ENCODE measurements at places on chromosomes 12 and 14.

DNA sequence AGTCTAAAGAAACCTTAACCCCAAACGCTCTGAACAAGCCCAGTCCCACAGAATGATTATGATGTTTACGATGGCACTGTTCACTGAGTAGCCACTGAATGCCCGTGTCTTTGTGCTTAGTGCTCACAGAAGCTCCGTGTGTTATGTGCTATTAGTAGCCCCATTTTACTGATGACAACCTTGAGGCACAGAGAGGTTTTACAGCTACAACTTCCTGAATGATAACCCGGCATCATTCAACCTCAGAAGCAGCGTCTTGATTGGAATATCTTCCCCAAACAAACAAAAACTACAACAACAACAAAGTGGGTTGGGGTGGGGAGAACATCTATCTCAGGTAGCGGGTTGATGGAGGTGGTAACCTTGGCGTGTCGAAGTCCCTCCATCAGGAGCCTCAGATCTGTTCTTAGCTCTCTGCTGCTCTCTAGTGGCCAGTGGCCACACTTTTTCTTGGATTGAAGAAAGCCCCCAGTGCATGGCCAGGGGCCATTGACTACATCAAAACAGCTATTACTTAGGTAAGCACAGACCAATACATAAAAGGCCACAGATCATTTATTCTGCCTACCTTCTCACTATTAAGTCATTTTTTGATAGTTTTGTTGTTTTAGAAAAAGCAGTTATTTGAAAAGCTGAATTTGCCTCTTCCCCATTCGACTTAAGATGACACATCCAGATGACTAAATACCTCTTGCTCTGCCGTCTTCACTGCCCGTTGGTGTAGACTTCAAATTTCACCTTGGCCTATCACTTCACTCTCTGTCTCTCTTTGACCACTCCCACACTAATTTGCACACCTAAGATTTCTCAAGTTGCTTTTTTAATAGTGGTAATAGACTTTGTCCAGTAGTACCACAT is 376.9 kb downstream of the GALC start:
- DNase-seq: no peak

DNA sequence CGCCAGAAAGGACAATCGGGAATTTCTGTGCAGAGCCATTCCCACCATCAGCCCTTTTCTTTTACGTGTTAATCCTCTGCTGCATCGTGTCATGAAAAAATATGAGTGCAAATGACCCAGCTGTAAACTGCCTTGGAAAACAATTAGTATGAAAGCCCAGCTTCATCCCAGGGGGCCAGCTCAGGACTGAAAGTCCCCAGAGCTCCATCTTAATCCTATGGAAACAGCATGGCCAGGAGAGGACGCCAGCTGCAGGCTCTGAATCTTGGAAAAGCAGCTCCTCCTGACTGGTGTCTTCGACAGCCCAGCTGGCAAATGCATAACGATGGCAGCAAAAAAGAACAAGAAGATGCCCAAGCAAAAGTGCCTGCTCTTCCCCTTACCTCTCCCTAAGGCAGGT is 191.5 kb downstream of the NTF3 start:
- DNase-seq: no peak

GRCh38 chr12:93741659-93742109 is 64.5 kb downstream of the CRADD start:
- no peak for DNase-seq

DNA sequence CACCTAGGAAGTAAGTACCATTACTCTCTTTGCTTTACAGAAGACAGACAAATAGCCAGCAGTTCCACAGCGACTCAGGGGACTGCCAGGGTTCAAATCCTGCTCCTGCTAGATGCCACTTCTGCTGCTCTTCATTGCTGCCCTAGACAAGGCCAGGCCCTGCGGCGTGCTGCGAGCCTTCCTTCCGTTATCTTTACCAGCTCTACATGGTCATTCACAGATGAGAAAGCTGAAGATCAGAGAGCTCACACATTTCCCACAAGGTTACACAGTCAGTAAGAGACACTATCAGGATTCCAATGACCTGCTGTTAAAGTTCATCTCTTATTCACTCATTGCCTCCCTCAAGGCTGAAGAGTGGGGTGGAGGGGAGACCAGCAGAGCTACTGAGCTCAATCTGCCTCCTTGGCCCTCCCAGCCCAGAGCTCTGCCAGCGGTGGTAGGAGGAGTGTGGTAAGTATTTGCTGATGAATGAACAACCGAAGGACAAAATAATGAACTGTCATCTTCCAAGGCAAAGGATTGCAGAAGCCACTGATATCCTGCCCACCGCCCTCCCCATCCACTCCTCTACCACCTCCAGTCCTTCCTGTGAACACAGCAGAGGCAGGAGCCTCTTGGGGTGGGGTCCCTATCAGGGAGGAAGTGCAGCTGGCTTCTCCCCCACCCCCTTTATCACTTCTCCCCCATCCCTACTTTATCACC is 14.6 kb upstream of the HDAC7 start:
- DNase-seq: no peak

DNA sequence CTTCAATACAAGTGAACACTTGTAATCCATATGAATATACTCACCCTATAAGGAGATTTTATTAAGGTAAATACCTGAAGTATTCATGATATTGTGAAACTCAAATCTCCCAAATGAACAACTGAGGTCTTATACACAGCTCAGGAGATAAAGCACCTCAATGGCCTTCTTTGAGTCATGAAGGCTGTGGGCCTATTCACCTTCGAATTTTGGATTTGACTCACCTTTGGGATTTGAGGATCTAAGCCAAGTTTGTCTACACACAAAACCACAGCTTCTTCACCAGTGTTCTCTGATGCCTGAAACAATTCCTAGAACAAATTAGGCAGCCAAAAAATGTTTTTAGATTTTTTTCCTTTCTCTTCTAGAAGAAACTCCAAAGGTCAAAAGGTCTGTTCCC is 194.1 kb downstream of the NUAK1 start:
- DNase-seq: no peak

GRCh38 chr14:81682134-81682533 is 148.5 kb upstream of the SEL1L start:
- no peak for DNase-seq

GRCh38 chr12:129064209-129064855 is 211.1 kb downstream of the GLT1D1 start:
- no peak for DNase-seq

DNA sequence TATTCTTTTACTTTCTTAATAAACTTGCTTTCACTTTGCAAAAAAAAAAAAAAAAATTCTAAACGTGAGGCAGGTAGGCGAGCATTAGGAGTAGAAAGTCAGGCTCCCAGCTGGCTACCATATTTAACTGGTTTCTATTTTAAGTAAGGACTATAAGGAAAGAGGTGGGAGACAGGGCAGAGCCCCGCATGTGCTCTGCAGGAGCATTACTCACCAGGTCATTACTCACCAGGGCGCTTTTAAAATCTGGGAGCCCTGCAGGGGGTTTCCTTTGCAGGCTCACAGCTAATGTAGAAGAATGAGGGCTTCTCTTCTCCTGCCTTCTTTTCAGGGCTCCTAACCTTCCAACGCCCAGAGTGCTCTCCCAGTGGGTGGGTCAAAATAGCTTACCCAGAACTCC is 14.0 kb upstream of the DPF3 start:
- DNase-seq: no peak

GRCh38 chr12:113161415-113162016 is 12.0 kb downstream of the CFAP73 start:
- DNase-seq: no peak

DNA sequence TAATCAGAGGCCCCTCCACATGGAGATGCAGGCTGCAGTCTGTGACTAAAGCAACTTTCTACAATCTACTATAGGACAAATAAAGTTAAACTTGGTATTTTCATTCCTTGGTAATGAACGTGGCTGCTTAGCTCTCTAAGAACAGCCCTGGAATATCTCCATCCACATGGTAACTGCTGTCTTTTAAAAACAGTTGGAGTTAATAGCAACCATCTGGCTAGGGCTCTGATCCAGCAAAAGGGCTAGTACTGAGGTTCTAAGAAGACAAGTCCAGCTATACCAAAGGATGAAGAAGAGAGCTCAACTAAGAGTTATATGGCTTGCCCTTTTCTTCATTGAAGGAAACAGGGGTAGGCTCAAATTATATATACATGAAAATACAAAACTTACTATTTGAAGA is 920.1 kb downstream of the FLRT2 start:
- DNase-seq: no peak

- DNase-seq: no peak
These were observed 4.3 kb downstream of the TEDC1 start for GRCh38 chr14:105495101-105495989.

- DNase-seq: no peak
These were observed 10.7 kb downstream of the GPR19 start for GRCh38 chr12:12685305-12685704.

GRCh38 chr12:67414011-67414715 is 145.0 kb downstream of the CAND1 start:
- DNase-seq: no peak

- DNase-seq: no peak
These were observed 24.6 kb upstream of the ITPR2 start for GRCh38 chr12:26857465-26858176.

DNA sequence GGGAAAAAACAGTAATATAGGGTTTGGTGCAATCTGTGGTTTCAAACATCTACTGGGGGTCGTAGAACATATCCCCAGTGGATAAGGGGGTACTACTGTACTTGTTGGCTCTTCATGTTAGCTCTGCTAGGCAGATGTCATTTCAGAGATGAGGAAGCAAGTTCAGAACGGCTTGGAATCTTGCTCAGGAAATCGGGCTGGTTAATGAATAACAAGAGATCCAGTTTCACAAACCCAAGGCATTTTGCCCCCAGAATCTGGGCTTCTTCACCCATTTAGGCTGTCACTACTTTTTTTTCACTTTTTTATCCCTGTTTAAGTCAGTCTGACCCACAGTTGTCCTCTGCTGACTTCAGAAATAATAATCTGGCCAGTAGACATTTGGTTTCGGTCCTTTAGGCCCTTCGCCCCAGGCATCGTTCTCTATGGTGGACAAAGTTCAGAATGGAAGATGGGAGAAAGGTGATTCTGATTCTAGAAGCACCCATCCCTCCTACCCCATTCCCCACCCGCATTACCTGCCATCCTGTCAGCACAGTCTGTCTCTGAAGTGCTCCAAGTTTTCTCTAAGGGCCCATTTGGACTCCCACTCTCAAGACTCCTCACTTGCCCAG is 4.5 kb downstream of the SUOX start:
- no peak for DNase-seq

GRCh38 chr14:92563359-92563758 is 49.8 kb downstream of the RIN3 start:
- DNase-seq: no peak

DNA sequence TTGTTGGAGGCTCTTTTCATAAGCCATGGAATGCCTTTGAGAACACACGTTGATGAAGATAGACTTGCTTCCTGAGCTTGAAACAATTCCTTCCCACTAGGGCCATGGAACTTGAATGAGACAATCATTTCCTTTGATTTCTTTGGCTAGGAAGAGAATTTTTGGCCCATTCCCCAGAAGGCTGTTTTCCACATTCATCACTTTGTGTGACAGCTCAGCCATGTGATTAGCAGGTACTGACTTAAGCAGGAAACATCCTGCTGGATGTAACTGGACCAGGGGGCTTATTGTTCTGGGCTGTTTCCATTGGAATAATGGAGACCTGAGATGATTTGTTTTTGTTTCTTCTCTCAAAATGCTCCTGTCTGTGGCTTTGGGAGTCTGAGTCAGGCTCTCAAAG is 469.8 kb upstream of the SEL1L start:
- no peak for DNase-seq

- DNase-seq: no peak
These were observed 40.7 kb downstream of the WNK1 start for GRCh38 chr12:793037-793436.

GRCh38 chr14:96626916-96627315 is 124.7 kb downstream of the PAPOLA start:
- no peak for DNase-seq

DNA sequence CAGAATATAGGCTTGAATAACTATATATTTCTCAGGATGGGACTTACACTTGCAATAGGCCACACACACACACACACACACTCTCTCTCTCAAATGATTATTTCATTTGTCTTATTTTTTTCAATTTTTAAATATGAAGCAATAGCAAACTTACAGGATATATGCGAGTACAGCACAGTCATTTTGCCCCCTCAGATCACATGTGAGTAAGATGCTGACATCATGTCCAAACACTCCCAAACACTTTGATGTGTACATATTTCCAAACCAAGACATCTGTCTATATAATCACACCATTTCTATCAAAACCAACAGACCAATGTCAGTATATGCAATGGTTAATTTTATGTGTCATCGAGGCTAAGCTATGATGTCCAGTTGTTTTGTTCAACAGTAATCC is 1535.9 kb upstream of the FLRT2 start:
- no peak for DNase-seq

DNA sequence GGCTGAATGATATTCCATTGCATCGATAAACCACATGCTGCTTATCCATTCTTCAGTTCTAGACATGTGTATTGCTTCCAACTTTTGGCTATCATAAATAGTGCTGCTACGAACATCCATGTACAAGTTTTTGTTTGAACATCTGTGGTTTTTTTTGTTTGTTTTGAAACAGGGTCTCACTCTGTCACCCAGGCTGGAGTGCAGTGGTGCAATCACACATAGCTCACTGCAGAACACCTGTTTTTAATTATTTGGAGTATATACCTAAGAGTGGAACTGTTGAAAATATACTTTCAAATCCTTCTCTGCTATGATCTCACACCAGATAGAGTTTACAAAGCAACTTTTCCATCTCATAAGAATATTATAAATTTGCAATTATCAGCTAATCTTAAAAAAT is 124.2 kb downstream of the TTC7B start:
- DNase-seq: no peak

GRCh38 chr12:30296486-30296885 is 399.2 kb downstream of the IPO8 start:
- DNase-seq: no peak

DNA sequence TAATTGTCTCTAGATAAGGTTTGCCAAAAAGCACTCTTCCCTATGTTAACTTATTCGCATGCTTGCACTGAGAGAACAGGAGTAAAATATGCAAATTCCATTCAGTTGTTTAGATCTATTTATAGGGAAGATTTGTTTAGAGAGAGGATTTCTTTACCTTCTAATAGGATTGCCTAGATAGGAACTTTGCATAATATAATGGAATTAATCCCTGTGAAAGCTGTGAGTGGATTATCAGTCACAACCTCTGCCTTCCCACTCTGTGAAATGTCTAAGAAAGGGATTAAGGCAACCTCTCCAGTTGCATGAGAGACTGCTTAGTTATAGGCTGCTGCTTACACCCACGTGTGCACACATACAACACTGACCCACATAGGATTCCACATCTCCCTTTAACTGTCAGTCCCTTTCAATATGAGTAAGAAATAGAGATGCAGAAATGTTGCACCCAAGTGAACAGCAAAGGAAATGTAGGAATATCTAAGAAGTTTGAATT is 83.2 kb downstream of the ALG10B start:
- no peak for DNase-seq

GRCh38 chr14:54700717-54701116 is 133.8 kb downstream of the SAMD4A start:
- DNase-seq: no peak
